Germinal center (tissue), 1 donor: ENCODE measurements at places on chromosomes 3 and 15.
A peak's percentile ranks its signal among the peaks of the same experiment; 100 is the strongest.

- peak; percentile 70 for DNase-seq
Measured at GRCh38 chr3:13015286-13016082, 57.7 kb downstream of the IQSEC1 start.

DNA sequence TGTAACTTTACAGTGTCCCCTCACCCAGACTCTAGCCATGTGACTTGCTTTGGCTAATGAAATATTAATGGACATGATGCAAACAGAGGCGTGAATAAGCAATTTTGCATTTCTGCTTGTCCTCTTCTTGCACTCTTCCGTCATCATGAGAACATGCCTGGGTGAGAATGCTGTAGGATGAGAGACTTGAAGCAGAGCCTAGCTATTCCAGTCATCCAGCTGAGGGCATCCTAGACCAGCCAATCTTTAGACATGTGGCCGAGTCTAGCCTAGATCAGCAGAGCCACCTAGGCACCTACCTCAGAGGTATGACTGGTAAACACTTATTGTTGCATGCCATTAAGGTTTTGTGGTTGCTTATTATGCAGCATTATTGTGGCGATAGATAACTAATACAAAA, 450.5 kb upstream of the AZI2 start:
- no peak for DNase-seq

- no peak for DNase-seq
Measured at GRCh38 chr15:101637516-101637915, 14.7 kb downstream of the TM2D3 start.

- DNase-seq, result no peak
Measured at GRCh38 chr3:159829056-159829455, 159.6 kb upstream of the IL12A start.

GRCh38 chr3:36312351-36312750, 68.0 kb upstream of the STAC start:
- no peak for DNase-seq

- DNase-seq, result no peak
Measured at GRCh38 chr3:129007792-129008191, 6.7 kb downstream of the EFCC1 start.

GRCh38 chr3:14609506-14609905, 42.1 kb upstream of the CCDC174 start:
- DNase-seq, result no peak
